ENCODE measurements at places on chromosomes 1 and 21.

GRCh38 chr1:9233241-9233941, 1.2 kb upstream of the H6PD start:
- DNase-seq: no peak

DNA sequence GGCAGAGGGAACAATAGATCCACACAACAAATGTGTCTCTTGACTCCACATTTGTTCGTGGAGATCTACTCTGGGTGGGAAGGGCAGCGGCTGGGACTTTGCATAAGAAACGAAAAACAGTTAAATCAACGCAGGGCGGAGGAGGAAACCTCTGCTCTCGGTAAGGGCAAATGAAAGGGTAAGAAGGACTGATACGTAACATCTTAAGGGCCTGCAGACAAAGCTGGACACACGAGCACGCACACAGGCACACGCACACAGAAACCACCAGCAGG, 57.3 kb downstream of the MRPL37 start:
- DNase-seq: no peak

DNA sequence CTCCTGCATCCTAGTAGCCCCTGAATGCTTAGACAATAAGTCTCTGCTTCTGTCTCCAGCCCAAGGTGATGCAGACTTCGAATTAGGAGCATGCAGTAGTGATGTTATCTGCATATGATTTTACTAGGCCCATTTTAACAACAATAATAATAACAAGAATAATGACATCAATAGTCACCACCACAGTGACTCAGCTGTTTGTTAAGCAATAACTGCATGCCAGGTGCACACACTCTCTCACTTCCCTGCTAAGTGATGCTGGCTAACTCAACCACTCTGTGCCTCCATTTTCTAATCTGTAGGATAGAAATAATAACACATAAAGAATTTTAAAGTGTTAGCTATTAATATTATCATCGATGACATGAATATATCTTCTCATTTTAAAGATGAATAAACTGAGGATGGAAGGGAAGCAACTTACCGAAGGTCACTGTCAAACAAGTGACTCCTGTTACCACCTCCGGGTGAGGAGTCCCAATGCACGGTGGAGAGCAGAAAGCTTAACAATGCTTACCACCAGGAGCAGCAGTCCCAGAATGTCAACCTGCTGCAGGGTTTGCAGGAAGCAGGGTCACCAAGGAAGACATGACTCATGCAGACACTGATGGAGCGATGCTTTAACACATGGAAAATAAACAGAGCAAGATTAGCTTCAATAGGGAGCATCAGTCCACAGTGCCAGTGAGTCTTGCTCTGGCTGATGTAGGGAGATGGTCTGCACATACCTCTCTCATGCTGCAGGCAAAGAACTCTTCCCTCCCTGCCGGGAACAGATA, 290.2 kb downstream of the SPATA17 start:
- no peak for DNase-seq

- no peak for DNase-seq
Measured at GRCh38 chr1:112702420-112703261, 4.3 kb downstream of the RHOC start.

DNA sequence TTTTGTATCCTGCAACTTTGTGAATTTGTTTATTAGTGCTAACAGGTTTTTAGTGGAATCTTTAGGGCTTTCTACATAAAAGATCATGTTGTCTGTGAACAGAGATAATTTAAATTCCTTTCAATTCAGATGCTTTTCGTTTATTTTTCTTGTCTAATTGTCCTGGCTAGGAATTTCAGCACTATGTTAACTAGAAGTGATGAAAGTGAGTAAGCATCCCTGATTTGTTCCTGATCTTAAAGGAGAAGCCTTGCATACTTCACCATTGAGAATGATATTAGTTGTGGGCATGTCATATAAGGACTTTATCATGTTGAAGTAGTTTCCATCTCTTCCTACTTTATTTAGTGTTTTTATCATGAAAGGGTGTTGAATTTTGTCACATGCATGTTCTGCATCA, 23.6 kb upstream of the TRIM67 start:
- no peak for DNase-seq

GRCh38 chr1:14836426-14837140, 238.1 kb downstream of the KAZN start:
- no peak for DNase-seq

DNA sequence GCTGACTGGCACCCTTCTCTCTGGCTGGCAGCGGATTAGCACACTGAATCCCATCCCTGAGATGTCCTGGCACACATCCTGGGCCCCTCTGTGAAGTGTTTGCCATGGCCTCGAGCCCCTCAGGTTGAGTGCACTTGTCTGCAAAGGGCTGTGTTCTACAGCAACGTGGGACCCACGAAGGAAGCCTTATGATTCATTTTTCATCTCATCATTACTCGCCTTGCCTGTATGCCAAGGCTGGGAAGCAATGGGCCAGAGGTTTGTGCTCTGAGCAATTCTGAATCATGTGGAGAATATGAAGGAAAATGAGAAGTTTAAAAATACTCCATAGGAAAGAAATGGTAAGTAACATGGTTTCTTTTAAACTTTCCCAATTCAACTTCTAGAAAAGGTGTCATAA, 124.8 kb upstream of the LMO4 start:
- no peak for DNase-seq

GRCh38 chr1:26153966-26154532, 4.8 kb upstream of the FAM110D start:
- DNase-seq: no peak

GRCh38 chr1:17606826-17607440, 67.4 kb downstream of the ARHGEF10L start:
- DNase-seq: peak; percentile 4

GRCh38 chr1:39051956-39052355, 25.8 kb downstream of the NDUFS5 start:
- DNase-seq: no peak

DNA sequence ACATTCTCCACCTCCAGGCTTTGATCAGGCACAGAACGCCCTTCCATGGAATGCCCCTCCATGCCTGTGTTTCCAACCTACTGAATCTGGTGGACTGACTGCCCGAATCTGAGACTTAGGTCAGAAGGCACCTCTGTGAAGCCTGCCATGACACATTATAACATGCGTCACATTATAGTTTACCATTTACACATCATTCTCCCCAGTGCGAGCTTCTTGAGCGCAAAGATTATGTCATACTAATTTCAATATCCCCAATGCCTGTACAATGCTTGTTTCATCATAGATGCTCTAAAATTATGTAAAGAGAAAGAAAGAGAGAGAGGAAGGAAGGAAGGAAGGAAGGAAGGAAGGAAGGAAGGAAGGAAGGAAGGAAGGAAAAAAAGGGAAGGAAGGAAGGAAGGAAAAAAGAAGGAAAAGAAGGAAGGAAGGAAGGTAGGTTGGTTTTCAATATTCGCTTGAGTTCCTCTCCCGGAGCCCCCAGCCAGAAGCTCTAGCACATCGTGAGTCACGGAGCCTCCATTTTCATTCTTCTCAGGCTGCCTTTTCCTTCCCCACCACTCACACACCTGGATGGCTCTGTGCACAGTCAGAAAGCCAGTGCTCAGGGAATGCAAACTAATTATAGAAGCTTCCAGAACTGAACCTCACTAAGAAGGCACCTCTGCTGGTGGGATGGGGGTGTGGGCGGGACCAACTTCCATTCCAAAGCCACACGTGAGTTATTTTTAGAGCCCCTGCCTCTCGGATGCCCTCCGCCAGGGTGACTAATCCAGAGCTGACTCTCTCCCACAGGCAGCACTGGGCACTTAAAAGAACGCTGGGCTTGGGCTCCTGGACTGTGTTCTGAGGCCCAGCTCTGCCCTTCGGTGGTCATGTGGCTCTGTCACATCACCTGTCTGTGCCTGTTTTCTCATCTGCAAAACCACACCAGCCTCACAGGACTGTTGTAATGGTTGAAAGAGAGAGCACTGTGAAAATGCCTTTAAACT, 27.4 kb downstream of the LAMB3 start:
- no peak for DNase-seq

GRCh38 chr1:181250038-181250437, 161.5 kb downstream of the IER5 start:
- DNase-seq: no peak

DNA sequence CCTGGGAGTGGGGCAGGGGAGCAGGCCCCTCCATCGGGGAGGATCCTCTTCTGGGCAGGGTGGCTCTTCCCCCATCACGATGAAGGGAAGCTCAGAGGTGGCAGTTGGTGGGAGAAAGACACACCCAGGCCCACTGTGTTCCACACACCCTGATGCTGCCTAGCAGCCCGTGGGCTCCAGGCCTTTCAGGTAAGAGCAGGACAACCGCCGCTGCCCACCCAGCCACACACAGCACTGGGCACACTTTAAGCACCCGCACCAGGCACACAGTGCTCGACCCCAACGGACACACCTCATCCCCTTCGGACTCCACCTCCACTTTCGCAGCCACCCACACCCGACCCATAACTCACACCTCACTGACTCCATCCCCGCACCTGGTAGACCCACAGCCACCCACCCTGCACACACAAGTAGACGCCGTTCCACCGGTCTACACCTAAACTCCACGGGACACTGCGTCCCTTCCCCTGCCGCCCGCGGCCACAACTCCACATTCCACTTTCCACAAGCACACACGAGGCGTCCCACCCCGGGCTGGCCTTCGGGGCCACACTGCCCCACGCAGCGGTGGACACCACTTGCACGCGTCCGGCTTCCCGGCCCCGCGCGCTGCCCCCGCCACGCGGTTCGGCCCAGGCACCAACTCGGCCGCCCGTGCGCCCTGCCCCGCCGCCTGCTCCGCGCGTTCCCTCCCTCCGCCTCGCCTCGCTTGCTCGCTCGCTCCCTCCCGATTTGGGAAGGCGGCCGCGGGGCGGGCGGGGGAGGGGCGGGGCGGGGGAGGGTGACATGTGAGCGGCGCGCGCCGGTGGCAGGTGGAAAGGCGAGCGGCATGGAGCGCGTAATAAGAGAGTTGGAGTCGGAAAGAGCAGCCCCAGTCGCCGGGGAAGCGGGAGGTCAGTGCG, at the start of gene KCNQ4:
TSS of gene KCNQ4 (plus strand) at position 787 of the 905 bp plus-strand sequence. CDS start 307 bp downstream, outside the sequence.
- peak; percentile 17 for DNase-seq

DNA sequence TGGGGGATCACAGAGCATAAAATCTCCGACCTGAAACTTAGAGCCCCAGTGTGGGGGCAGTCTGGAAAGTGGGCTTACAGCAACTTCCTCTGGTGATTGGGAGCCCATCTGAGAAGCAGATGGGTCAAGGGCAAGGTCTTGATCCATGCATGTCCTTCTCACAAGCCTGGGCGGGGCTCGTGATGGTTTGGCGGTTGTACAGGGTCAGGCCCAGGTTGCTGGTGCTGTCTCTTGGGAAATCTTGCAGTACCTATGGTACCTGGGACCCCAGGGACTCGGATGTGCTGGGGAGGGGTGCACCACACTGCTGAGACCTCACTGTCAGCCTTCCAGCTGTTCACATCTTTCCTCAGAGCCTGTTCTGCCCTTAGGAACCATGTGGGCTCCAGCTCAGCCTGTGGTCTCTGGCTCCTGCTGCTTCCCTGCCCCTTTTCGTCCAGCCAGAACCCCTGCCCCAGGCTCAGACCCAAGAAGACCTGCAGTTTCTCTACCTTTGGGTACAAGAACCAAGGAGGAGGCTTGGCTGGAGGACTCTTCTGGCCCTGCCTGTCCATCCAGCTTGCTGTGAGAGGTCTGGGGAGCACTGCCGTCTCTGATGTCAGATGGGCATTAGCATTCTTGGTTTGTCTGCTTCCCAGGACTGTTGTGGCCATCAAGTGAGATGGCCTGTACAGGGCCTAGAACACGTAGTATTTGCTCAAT, 24.5 kb downstream of the WNT4 start:
- no peak for DNase-seq

- no peak for DNase-seq
Measured at GRCh38 chr1:38791164-38791515, 68.4 kb downstream of the RRAGC start.

GRCh38 chr1:181094416-181095212, 6.1 kb downstream of the IER5 start:
- DNase-seq: no peak

DNA sequence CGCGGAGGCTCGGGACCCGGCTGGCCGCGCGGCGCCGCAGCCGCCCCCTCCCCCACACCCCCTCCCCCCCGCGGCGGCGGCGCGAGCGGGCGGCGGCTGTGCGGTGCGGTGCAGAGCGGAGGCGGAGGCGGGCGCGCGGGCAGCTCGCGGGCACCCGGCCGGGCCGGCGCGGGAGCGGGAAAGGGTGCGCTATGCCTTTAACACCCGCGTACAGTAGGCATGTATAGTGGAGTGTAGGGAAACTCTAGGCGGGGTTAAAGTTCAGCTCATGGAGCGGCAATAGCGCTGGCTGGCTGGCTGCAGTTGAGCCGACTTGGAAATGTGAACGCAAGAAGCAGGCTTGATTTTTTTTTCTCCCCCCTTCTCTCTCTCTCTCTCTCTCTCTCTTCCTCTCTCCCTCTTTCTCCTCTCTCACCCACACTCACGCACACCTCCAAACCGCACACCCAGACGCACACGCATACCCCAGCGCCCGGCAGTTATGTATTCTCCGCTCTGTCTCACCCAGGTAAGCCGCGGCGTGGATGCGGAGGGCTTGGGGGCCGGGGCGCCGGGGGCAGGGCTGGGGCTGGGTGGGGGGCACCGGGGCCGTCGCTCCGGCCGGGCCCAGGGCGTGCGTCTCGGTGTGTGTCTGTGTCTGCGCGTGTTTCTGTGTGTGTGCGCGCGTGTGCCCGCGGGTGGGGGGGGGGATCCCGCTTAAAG, at the start of gene NFIA:
TSS of gene NFIA (plus strand) at position 251 of the 702 bp plus-strand sequence.
- DNase-seq: peak; percentile 7

- DNase-seq: no peak
Measured at GRCh38 chr1:101257500-101258325, 20.9 kb downstream of the S1PR1 start.

DNA sequence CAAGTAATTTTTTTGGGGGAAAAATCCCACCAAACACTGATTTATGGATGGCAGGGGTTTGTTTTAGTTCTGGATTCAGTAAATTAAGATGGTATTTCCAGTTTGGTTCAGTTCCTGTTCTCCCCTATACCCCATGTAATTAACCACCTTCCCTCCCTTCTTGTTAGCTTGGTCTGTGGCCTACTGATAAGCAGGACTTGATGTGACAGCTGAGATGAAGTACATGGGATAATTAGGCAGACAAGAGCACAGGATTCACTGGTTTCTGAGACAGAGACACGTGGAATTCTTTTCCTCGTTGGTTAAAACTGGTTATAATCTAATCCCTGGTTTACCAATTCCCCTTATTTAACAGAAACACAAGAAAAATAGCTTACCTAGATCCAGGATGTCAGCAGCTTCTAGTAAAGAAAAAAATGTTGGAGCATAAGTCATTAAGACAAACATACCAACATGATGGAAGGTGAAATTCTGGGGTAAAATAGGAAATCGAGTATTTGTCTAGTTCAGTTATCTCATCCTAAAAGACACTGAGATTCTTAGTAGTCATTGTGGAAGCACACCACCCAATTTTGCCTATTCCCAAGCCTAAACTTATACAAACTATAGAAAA, 81.5 kb downstream of the SCMH1 start:
- DNase-seq: no peak

GRCh38 chr1:184020328-184020727, 17.2 kb downstream of the COLGALT2 start:
- no peak for DNase-seq

- no peak for DNase-seq
Measured at GRCh38 chr1:48931506-48932192, 155.0 kb upstream of the BEND5 start.

- DNase-seq: no peak
Measured at GRCh38 chr1:177053648-177054047, 110.9 kb downstream of the ASTN1 start.

- DNase-seq: no peak
Measured at GRCh38 chr1:16397120-16397519, 30.1 kb downstream of the SZRD1 start.

Data from activated CD4-positive, alpha-beta T cell treated with anti-CD3 and anti-CD28 coated beads, Interleukin-2, amount 50 U/mL, for 4 hours (primary cell).